ENCODE measurements at places on chromosomes 1 and 21.

- no peak for DNase-seq
Observed at GRCh38 chr1:93565496-93566206, 116.0 kb downstream of the BCAR3 start.

DNA sequence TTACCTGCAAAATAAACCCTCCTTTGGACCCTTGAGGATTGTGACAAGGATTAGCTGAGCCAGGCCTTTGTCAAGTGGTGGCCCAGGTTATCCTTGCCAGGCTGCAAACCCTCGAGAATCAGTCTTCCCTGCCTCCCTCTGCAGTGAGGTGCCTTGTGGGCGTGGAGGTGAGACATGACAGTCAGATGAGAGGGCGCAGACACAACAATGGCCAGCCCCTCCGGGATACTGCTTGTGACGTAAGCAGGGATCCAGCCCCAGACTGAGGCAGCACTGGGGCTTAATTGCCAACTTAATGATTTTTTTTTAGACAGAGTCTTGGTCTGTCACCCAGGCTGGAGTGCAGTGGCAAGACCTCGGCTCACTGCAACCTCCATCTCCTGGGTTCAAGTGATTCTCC is 104.6 kb downstream of the LAMC2 start:
- DNase-seq: no peak

- DNase-seq: no peak
Observed at GRCh38 chr1:96519851-96520578, 201.6 kb upstream of the PTBP2 start.

GRCh38 chr1:237562242-237562823 is 328.4 kb downstream of the ZP4 start:
- DNase-seq: peak; percentile 29

- DNase-seq: no peak
Observed at GRCh38 chr1:232553050-232553754, 76.7 kb downstream of the SIPA1L2 start.

DNA sequence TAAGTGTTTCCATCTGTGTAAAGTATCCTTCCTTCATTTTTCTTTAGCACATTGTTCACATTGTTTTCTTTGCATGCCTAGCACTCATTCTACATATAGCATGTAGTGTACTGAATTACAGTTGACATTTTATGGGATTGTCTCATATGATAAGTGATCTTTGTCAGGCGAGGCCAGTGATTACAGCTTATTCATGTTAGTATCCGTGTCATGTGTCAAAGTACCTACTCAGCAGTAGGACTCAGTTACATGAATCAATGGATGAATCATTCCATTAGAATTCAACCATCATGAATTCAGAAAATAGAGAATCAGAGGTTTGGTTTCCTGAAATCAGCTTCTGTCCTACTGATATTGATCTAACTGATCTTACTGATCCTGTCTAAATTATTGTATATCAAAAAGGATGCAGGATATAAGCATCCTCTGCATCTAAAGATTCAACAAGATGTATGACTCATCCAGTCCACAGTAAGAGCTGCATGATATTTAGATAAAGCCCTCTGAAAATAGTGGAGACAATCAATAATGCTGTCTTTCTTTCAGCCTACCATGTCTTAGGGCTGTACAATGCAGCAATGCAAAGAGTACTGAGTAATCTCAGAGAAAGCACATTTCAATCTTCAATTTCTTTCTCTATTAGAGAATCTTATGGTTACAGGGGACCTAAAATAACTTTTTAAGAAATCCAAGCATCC is 20.7 kb upstream of the HRNR start:
- DNase-seq: no peak

GRCh38 chr1:54350360-54350759 is 55.8 kb downstream of the SSBP3 start:
- DNase-seq: no peak

DNA sequence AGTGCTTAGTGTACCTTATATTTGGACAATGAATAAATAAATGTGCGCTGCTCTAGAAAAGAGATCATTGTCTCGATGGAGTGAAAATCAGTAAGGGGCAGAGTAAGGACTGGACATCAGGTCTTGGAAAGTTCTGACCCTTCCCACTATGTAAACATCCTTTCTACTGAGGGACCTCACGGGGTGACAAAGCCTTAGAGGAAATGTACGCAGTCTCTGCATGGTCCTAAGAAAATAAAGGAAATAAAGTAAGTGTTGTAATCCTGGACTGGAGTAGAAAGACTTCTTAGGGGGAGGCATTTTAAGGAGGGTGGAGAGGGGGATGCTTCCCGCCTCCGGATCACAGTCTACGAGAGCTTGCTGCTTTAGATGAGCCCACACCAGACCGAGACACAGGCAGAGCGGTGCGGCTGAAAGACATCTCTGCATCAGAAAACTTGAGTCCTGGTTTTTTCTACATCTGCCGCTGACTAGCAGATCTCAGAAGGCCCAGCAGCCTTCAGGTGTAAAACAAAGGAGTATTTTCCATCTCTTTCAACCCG is 22.3 kb upstream of the GPR137B start:
- DNase-seq: no peak

DNA sequence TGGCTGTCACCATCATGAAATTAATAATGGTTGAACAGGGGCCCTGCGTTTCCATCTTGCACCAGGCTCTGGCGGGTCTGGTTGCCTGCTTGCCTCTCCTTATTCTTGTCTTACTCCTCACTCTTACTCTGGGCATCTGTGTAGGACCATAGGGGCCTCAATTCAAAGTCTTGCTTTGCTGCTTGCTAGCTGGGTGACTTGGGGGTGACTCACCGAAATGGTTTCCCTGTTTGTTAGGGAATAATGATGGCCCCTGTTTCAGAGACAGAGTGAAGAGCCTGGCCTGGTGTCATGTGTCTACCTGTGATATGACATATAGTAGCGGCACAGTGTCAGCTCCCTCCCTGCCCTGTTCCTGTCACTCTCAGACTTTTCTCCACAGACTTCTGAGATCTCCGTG is 24.6 kb downstream of the KCNC4 start:
- DNase-seq: no peak

- DNase-seq: no peak
Observed at GRCh38 chr1:223401873-223402789, 8.9 kb downstream of the CCDC185 start.

DNA sequence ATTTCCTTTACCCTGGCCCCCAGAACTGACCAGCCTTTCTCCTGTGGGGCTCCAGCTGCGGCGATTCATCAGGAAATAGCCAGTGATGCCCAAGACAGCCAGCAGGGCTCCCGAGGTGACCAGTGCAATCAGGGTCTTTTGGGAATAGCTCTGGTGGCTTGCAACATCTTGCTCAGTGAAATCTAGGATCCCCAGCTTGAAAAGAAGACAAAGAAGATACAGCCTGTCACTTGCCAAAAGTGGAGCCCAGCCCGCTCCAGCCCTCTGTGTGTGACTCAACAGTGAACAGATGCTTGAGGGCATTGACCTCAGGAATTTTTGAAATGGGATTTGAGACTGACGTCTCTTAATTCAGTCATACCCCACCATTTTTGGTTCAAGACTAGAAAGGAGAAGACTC is 22.3 kb downstream of the CD34 start:
- DNase-seq: no peak

DNA sequence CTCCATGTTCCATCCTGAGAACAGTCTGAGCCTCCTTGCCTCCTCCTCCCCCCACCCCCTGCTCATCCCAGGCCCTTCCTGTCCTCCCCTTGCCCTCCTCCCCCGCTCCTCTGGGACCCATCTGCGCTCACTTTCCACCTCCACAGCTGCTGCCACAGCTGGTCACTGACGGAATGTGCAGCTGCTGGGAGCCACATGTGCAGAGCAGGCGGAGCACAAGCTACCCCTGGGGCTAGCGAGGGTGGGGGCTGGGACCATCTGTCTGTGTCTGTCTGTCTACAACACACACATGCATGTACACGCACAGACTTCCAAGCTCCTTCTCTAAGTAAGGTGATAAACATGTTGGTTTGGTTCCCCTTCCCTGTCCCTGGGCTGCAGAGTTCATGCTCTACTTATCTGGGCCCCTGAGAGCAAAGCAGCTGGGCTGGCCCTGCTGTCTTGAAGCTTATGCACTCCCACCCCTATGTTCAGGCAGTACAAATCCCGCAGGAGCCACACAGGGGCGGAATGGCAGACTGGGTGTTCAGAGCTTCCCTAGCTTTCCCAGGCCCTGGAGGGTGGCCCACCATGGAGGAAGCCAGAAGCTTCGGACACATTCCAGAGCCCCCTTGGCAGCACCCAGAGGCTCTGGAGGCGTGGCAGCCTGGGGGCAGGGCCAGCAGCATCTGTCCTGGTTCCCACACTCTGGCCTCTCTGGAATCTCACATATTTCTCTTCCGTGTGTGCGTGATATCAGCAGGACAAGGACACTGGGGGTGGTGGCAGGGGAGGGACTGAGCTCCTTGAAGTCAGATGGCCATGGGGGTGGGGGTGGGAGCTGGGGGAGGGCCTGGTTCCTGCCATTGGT is 7.0 kb upstream of the HEYL start:
- DNase-seq: no peak

DNA sequence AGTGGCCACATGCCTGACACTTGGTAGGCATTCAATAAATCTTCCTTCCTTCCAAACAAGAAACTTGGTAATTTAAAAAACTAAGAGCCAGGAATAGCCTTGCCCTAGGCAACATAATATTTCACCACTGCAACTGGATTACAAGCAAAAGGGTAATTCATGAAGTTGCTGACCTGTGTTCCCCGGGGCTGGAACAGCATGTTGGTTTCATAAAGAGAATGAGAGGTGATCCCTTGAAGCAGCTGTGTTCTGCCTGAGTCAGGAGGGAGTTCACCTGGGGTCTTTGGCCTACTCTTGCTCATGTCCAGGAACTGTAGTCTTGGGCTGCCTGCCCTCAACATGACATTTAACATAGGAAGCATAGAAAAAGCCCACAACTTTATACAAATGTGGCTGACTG is 329.0 kb upstream of the DAB1 start:
- DNase-seq: no peak

GRCh38 chr1:40092706-40093639 is 4.1 kb downstream of the PPT1 start:
- no peak for DNase-seq

DNA sequence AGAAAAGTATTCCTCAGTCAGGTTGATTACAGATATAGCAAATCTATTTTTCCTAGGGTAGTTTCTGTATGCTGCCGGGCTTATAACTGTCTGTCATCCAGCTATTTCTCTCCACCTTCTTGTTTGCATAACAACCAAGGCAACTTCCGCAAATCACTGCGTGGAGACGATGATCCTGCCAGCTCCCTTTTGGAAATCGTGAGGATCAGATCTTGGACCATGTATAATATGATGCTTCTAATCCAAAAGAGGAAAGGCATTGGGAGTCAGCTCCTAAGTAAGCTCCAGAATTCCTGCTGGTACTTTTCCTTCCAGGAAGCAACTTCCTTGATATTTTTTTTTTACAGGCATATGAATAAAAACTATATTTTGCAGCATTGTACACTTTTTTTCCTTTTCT is 445 bp upstream of the RGS4 start:
- no peak for DNase-seq

- DNase-seq: no peak
Observed at GRCh38 chr1:18409609-18410237, 71.0 kb upstream of the KLHDC7A start.

GRCh38 chr1:162704673-162705424 is 72.6 kb downstream of the DDR2 start:
- DNase-seq: no peak

DNA sequence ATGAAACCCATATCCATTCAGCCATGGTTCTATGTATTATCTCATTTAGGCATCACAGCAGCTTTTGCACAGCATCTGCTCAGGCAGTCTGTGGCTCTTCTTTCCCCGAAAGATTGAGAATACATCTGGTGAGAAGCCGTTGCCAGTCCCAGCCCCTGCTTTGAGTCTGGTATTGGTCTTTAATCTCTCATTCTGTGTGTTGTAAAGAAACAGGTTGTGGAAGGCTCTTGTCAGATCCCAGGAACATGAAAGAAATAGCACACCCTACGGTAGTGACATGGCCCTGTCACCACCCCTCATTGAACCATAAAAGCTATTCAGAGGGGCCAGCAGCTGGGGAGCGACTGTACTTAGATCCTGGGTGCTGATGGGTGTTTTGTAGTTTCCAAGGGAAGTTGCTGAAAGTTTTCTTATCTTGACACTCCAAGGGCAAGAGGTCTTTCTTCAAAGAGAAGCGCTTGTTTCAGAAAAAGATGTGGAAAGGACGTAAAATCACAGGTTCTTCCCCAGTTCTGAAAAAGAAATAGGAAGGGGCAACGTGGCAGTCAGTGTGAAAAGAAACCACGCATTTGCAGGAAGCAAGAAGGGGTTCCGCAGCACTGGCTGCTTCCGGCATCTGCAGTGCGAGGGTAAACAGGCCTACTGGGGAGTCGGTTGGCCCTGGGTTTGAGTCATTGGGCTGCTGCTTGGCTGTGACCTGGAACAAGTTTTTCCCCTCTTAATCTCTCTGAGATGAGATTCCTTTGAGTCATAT is 145.0 kb downstream of the DHRS3 start:
- peak; percentile 54 for DNase-seq

DNA sequence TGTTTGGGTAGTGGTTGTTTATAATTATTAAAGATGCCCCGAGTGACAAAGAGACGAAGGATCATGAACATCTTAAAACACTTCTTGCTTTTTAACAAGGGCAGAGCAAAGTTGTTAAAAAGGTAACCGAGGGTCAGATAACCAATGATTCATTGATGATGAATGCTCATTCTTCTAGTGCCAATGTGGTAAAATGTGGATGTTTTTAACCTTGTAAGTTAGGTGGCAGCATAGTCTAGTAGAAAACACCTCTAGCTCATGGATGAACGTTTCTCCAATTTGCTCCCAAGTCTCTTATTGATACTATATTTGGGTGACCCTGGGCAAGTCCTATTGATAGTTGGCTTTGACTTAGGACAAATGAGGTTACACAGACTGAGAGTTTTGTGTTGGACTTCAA is 167.9 kb downstream of the KIF26B start:
- no peak for DNase-seq

DNA sequence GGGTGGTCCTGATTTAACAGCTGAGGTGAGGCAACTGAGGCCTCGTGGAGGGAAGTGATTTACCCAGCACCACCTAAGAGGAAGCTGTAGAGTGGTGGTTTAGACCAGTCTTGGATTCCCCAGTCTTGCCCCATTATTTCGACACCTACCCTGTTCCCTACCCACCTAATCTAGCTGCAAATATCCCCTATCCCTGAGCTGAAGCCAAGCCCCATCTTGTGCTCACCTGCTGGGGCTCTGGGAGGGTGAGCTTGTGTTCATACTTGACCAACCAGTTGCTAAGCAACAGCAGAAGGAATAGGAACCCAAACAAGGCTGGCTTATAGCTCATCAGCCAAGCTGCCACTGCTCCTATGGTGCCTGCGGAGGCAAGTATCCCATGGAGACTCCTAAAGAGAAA is 2.0 kb downstream of the TEX46 start:
- DNase-seq: no peak

Data from naive thymus-derived CD4-positive, alpha-beta T cell (primary cell).